ENCODE measurements at places on chromosomes 7 and 10.
A peak's percentile ranks its signal among the peaks of the same experiment; 100 is the strongest.

GRCh38 chr7:1621718-1622117 lies 48.4 kb upstream of the ELFN1 start:
- no peak for DNase-seq

DNA sequence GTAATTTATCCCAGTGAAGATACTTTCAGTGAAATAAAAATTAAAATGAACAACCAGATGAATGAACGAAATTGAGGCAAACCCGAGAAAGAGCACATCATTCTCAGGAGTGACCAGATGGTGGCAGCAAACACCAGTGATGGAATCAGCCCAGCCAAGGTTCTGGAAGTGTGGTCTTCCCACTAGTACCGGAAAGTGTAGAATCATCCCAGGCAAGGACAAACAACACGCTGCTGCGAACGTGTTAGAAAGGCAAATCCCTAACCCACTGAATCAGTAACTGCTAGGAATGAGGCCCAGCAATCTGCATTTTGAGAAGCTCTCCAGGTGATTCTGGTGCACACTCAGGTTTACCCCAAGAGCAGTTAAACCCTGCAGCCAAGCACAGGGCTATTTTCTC lies 15.5 kb upstream of the SLC18A3 start:
- DNase-seq, result peak; percentile 56

DNA sequence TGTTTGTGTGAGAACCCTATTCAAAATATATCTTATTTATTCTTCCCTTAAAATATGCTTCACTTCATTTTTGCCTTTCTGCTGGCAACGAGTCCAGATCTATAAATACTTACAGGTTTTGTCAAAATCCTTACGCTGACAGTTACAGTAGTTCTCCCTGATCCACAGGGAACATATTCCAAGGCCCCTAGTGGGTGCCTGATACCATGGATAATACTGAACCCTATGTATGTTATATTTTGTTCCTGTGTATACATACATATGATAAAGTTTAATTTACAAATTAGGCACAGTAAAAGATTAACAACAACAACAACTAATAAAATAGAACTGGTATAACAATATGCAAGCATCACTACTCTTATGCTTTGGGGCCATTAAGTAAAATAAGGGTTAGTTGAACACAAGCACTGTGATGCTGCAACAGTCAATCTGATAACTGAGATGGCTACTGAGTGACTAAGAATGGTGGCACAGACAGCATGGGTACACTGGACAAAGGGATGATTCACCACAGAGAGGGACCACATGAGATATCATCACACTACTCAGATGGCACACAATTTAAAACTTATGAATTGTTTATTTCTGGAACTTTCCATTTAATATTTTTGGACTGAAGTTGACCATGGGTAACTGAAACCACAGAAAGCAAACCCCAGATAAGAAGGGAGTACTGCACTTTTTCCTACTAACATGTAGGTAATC lies 29.4 kb upstream of the PCGF5 start:
- DNase-seq, result no peak

DNA sequence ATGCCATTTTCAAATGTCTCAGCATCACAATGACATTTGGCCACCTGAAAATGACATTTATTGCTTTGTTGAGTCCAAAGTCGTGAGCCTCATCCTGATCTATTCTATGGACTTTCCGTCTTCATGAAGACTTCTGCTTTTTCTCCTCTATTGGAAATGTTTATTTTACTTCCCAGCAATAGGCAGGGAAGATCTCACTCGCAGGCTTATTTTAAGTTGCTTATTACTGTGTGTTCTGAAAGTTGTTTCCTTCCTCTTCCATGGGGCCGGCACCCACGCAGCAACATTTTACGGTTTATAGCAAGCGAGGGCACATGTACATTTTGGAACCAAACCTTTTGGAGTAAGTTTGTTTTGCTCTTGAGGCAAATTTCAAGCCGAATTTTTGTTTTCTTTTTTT lies 221.0 kb upstream of the KLF6 start:
- DNase-seq, result no peak

DNA sequence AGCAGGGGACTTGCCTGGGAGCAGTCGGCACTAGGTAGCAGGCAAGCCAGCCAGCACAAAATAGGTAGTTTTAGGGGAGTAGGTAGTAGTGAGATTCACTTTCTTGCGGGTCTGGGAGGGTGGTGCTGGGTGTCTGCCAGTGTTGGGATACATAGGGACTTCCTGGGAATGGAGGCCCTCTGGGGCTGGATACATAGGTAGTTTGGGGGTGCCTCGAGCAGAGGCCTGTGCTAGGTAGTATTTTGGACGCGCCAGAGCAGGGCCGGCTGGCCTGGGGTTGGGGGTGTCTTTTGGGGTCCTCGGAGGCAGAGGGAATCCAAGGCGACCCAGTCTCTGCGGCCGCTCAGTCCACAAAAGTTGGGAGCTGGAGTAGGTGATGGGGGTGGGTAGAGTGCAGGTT lies 2.0 kb upstream of the HOXA3 start:
- DNase-seq, result peak; percentile 53

DNA sequence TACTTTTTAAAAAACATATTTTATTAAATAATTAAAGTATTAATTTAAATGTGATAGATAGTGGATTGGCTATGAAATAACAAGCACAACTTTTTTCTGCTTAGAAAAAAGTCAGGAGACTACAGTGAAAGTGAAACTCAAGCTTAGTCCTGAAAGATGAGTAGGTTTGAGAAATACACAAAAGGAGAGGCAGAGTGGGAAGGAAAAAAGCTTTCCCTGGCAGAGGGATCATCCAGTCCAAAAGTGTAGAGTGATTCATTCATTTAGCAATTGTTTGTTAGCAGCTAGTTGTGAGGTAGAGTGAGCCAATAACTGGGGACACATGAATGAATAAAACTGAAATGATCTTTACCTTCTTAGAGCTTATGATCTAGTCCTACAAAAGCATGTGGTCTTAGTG lies 93.5 kb downstream of the FOXP2 start:
- no peak for DNase-seq

- no peak for DNase-seq
Measured at GRCh38 chr7:47298636-47299035, 283.3 kb downstream of the TNS3 start.

DNA sequence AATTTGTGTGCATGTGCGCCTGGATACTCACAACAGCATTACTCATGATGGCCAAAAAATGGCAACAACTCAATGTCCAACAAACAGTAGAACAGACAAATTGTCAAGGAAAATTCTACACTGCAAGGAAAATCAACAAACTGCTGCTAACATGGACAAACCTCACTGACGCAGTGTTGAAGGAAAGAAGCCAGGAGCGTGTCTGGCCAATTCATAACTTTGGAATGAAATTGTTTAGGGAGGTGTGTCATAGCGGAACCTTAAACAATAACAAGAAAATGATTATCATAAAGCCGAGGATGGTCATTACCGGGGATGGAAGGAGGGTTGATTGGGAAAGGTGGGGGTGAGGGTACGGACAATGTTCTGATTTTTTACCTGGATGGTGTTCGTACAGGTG lies 29.1 kb downstream of the ALOX5 start:
- DNase-seq, result no peak

DNA sequence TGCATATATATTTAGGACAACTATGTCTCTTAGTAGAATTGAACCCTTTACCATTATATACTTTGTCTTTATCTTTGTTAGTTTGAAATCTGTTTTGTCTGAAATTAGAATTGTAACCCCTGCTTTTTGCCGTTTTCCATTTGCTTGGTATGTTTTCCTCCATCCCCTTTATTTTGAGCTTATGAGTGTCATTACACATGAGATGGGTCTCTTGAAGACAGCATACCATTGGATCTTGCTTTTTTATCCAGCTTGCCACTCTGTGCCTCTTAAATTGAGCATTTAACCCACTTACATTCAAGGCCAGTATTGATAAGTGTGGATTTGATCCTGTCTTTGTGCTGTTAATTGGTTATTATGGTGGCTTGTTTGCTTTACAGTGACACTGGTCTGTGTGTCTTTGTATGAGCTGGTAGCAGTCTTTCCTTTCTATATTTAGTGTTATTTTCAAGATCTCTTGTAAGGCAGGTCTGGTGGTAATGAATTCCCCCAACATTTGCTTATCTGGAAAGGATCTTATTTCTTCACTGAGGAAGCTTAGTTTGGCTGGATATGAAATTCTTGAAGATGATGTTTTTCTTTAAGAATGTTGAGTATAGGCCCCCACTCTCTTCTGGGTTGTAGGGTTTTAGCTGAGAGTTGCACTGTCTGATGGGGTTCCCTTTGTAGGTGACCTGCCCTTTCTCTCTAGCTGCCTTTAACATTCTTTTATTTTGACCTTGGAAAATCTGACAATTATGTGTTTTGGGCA lies 149.5 kb downstream of the AHR start:
- no peak for DNase-seq

DNA sequence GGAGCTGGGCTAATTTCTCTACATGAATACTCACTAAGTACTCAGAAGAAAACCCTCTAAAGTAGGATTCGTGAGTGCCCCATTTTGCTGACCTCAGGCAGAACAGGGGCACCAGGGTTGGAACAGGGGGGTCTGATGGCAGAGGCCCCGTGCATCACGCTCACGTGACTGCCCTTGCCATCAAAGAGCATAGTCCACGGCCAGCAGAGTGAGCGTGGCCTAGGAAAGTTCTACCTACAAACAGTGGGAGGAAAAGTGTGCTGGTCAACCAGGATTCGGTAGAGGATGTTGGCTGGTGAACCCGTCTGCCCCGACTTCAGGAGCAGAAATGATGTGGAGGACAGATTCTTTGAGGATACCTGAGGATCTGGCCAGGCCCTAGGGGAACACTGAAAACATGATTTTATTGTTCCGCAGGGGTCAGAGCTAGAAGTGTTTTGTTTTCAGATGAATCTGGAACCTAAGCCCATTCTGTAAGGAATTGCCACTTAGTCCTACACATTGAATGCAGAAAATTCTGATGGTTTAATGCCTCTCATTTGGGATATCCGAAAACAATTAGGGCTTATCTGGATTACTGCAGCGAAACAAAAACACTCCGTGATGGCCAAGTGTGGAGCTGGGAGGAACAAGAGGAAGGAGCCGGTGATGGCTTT lies 138.8 kb upstream of the SHH start:
- DNase-seq, result peak; percentile 7

DNA sequence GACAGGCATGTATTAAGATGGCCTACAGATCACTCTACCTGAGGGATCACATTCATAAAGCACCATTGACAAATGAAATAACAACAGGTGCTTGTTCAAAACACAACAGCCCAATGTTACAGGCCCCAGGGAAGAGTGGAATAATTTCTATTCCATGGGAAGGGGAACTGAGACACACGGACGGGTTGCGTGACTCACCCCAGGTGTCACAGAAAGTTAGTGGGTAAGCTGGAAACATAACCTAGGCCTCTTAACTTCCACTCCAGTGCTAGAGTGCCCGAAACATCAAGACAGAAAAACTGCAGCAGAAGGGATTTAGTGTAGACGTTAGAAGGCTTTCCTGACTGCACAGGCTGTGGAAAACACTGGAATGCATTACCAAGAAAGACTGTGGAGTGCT lies 48.3 kb downstream of the SLC37A3 start:
- no peak for DNase-seq

- DNase-seq, result no peak
Measured at GRCh38 chr10:64505501-64505900, 984.3 kb downstream of the REEP3 start.

DNA sequence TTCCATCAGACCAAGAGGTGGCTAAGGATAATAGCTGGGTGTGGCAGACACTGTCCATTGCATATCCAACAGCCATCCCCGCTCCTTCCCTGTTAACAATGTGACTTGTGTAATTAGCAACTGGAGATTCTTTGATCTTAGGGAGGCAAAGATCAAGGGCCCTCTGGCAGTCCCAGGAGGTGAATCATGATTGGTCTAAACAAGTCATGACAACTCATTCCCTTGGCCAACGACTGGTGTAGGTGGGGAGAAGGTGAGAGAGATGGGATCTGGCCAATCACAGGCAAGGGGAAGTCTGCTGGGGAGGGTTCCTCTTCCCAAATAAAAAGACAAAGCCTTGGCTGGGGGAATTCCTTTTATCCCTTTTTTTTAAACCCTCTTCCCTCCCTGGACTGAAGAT lies 46.2 kb upstream of the COMTD1 start:
- no peak for DNase-seq

- no peak for DNase-seq
Measured at GRCh38 chr7:49787980-49788379, 14.5 kb downstream of the VWC2 start.

GRCh38 chr10:21895932-21896331 lies 107.6 kb downstream of the DNAJC1 start:
- DNase-seq, result no peak
